IgD-negative memory B cell (primary cell): ENCODE measurements at places on chromosomes 16 and 17. TPM values are rescaled to one million over a fixed set of nuclear protein-coding genes. Genes with fewer than 3 reads are reported as not detected.

The CORO1A gene
- polyA plus RNA-seq = 1,353 TPM

The TBC1D28 gene
- polyA plus RNA-seq = not detected

The PRKCB gene
- 181 TPM for polyA plus RNA-seq

The TP53TG3B gene
- not detected for polyA plus RNA-seq

The MSLN gene
- polyA plus RNA-seq = not detected

The SRSF1 gene
- 57.3 TPM for polyA plus RNA-seq
